COR-L47 (cell line): ENCODE measurements at places on chromosomes 3 and 15.

DNA sequence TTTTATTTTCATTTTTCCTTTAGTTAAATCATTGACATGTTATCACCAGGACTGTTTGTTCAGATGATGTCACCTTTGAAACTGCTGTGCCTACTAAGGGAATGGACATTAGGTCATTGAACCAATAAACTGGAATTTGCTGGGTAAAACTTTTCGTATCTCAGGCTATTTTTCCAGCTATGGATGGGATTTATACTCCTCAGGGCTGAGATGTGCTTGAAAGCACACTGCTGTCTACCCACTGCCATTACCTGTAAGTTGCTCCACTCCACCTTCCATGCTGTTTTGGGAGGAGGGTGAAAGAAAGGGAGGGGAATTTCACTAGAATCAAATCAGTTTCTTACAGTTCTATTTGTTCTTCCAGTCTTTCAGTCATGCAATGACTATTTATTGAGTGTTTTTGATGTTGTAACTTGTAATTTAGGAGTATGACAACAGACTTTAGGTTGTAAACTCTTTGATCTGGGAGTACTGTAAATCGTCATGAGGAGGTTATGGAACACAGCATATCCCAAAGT, 11.3 kb downstream of the EHD4 start:
- DNase-seq, result no peak

GRCh38 chr3:27797773-27798172, 75.7 kb upstream of the EOMES start:
- DNase-seq, result no peak

DNA sequence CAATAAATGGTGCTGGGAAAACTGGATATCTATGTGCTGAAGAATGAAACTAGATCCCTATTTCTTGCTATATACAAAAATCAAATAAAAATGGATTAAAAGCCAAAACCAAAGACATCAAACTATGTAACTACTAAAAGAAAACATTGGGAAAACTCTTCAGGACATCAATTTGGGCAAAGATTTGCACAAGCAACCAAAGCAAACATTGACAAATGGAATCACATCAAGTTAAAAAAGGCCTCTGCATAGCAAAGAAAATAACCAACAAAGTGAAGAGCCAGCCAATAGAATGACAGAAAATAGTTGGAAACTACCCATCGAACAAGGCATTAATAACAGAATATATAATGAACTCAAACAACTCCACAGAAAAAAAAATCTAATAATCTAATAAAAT, 1495.3 kb downstream of the SI start:
- no peak for DNase-seq

- peak; percentile 56 for DNase-seq
Observed at GRCh38 chr15:64635499-64636495, 139.6 kb downstream of the RBPMS2 start.

DNA sequence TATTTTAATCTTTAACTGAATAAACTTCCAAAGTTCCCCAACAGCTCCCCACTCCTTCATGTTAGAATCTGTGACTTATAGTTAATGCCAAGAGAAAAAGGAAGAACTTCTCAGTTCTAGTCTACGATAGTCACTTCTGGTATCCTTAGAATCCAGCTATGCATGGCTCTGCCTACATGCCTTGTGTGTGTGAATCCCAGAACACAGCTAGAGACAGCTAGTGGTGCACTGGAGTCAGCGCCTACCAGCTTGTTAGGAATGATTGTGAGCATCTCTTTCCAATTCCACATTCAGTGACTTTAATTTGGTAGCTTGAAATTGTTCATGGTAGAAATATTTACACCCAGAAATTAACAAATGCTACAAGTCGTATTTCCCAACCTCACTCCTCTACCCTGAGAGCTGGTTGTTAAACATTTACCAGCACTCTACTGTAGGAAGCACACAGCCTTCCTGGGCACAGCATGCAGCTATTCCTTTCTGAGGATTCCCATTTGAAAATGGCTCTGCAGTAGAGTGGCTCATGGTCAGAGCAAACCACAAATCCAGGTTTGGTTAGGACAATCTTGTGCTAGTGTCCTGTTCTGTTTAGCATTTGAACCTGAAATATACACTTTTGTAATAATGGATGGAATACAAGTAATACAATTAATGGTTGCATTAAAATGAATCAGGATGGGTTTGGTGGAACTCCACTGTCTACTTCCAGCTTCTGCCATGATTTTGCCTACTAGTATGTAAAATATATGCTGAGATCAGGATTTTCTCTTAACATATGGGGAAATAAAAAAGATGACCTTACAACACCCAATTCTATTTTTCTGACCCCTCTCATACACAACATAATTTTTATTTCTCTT, 371.0 kb upstream of the GBE1 start:
- DNase-seq, result no peak

DNA sequence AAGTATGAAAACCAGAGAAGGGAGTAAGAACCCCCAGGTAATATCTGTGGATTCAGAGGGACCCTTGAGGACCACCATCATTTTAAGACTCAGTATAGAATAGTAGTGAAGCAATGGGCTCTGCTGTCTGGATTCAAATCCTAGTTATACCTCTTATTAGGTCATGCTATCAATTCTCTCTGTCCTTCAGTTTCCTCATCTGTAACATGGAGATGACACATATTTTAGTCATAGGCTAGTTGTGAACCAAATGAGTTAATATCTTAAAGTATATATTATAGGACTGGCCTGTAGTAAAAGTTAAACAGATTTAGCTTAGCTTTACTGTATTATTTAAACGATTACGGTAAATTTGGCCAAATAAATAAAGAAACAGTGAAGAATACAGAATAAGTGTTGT, 177.3 kb upstream of the GOLIM4 start:
- DNase-seq, result no peak
